ENCODE measurements at places on chromosomes 16 and 17.

DNA sequence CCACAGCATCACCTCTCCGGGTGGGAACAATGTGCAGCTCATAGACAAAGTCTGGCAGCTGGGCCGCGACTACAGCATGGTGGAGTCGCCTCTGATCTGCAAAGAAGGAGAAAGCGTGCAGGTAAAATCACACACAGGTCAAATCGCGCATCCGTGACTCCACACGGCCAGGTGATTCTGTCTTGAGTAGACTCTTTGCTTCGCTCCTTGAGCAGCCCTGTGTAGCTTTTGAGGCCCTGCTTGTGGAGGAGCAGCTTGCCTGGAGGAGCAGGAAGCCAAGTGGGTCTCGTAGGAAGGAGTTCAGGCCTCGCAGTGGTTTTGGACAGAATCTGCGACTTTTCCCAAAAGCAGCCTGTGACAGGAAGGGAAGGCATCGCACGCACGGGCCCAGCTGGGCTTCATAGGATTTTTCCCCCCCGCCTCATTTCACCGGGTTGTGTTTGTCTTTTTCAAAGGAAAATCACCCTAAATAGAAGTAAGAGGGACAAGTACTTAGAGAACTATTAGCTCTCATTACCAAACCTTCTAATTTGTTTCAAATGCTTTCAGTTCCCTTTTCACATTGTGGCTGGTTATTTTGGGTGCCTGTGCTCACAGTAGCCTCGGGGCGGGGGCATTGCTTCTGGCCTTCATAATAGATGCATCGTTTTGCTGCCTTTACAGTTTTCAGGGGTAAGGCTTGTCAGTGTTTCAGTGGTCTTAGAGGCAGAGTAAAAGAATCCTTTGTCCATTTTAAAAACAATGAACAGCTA lies 71.5 kb downstream of the SEC14L1 start:
- no peak for DNase-seq

DNA sequence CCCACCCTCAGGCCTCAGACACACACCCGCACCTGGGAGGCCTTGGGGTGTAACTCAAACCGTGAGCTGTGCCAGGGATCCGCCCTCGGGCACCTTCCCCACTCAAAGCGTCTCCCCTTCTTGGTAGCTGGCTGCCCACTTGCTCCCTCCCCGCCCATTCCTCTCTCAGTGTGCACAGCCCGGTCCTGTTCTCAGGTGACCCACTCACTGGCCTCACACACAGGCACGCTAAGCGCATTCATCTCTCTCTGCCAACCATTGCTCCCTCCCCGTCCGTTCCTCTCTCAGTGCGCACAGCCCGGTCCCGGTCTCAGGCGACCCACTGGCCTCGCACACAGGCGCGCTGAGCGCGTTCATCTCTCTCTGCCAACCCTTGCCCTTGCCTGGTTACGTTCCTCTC lies 20.8 kb downstream of the WDR45B start:
- no peak for DNase-seq

GRCh38 chr16:59905131-59905530 lies 1171.0 kb upstream of the GOT2 start:
- no peak for DNase-seq

GRCh38 chr17:350706-351448 lies 1.7 kb downstream of the RPH3AL start:
- DNase-seq = no peak
